Kidney glomerular epithelial cell (primary cell): ENCODE measurements at places on chromosomes 4 and X.
A peak's percentile ranks its signal among the peaks of the same experiment; 100 is the strongest.

GRCh38 chr4:75338352-75338880 lies 175.8 kb downstream of the RCHY1 start:
- DNase-seq, result no peak

- no peak for DNase-seq
Observed at GRCh38 chr4:5043579-5043978, 7.7 kb upstream of the STK32B start.

DNA sequence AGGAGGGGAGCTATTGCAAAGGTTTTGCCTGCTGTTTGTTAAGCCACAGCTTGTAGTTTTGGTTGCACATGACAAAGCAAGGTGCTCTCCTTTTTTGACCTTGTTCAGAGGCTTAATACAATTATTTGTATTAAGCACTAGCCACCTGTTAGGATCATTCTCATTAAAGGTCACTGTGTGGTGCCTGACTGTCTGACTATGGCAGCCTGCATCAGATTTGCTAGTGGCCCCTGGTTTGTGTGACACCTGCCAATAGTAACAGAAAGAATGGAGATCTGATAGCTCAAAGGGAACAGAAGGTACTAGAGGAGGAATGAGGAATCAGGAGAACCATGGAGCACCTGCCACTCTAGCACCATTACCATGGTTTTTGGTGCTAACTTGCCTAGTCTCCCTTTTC lies 102.5 kb downstream of the POLA1 start:
- no peak for DNase-seq

- DNase-seq, result no peak
Observed at GRCh38 chr4:168880072-168880675, 129.9 kb downstream of the CBR4 start.

GRCh38 chr4:183790661-183791060 lies 114.4 kb upstream of the STOX2 start:
- DNase-seq, result no peak

DNA sequence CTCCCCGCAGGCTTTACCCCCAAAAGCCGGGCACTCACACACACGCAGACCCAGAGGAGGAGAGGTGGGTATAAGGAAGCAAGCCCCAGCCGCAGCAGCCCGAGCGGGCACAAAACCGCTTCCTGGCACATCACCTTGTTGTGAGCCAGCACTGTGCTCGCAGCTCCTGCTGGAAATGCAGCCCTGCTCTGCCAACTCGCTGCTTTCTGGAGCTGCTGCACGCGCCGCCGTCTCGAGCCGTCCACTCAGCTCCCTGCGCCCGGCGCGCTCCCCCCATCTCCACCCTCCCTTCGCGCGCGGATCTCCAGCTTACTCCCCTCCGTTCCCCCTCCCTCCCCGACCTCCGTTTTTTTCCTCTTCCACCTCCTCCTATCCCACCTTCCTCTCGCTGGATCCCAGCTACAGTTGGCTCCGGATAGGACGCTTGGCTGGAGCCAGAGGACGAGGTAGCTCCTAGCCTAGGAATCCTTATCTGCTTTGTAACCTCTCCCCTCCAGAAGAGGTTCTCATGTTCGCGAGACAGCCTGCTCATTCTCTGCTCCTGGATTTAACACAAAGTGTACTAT lies at the start of gene SPOCK3:
Gene SPOCK3 (minus strand): TSS at position 179 of the 566 bp plus-strand sequence.
- DNase-seq, result peak; percentile 42
